ENCODE measurements at places on chromosomes 2 and 18.
A peak's percentile ranks its signal among the peaks of the same experiment; 100 is the strongest.

- no peak for DNase-seq
These were observed 107.4 kb upstream of the KCTD1 start for GRCh38 chr18:26655525-26656430.

GRCh38 chr18:9290156-9290555 lies 44.4 kb upstream of the TWSG1 start:
- DNase-seq: no peak

DNA sequence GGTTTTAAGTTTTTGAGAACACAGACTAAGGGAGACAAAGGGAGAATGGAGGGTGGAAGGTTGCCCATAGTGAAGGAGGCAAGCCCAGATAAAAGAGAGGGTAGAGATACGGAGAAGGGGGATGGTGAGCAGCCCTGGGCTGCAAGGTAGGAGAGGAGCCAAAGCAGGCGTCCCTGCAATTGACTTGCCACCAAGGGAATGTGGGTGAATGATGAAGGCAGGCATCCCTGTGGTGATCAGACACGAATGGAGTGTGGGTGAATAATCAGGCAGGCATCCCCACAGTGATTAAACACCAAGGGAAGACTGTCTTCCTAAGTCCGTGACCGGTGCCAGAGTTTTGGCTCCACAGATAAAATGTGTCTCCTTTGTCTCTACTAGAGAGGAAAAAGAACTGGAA lies 16.5 kb upstream of the ALPK2 start:
- DNase-seq: no peak

DNA sequence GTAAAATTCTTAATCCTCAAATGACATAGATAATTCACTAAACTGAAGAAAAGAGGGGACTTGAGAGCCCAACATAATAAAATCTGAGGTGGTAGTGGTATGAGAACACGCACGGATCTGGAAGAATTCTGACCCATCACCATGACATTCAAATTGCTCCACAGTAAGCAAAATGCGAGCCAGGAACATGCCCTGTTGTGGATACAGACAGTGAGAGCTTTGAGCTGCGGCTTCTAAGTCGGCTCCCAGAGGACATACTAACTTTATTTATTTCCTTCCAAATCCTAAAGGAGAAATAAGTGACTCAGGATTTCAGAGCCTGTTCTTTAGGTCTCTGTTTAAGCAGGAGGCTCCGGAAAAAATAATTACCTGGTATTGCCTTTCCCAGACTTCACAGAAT lies 143.4 kb upstream of the SMAD7 start:
- DNase-seq: no peak

DNA sequence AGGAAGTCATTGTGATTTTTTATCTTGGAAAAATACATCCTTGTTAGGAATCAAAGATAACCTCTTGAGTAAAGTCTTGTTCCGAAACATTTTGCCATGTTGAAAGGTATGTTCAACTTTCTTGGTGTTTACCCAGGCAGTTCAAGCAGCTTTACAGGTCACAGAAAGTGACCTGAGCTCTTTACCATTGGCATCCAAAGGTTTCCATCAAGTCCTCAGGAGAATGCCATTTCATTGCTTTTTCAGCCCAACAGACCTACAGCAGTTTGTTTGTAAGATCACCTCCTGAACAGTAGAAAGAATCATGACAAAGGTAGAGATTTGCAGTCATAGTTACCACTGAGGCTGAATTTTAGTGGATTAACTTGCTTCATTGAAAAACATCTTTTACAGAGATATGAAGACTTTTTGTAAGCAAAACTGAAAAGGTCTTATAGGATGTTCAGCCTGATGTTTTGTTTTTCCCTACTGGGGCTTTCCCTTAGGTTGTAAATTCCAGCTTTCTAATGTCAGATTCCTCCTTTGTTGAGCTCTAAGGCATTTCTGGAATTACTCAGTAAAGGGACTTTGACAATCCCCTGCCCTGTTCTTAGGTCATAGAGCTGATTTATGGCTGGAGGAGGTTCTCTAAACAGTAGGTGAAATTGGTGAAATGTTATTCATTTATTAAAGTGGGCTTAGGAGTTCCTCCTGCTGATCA lies 236.8 kb upstream of the RBMS1 start:
- DNase-seq: no peak

- no peak for DNase-seq
These were observed 98.2 kb downstream of the PKP4 start for GRCh38 chr2:158554996-158555395.

- DNase-seq: no peak
These were observed 14.0 kb downstream of the REEP1 start for GRCh38 chr2:86323273-86324021.

- no peak for DNase-seq
These were observed 56.1 kb downstream of the FARP2 start for GRCh38 chr2:241412144-241412543.

- DNase-seq: no peak
These were observed 85.8 kb upstream of the SETBP1 start for GRCh38 chr18:44594799-44595467.

DNA sequence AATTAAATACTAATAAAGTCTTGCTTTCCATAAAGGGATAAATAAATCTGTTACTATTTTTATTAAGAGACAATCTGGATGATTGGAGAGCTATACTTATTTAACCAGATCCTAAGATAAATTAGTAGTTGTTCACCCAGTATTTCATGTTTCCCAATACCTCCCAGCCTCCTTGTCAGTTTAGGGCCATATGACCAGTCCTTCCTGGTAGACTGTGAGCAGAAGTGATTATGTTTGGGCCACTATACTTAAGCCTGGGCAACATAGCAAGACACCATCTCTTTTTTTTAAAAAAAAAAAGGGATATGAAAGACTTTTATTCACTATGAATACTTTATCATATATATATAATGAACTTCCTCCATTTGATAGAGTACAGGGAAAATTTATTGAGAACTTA lies 48.8 kb upstream of the PPM1B start:
- DNase-seq: no peak

DNA sequence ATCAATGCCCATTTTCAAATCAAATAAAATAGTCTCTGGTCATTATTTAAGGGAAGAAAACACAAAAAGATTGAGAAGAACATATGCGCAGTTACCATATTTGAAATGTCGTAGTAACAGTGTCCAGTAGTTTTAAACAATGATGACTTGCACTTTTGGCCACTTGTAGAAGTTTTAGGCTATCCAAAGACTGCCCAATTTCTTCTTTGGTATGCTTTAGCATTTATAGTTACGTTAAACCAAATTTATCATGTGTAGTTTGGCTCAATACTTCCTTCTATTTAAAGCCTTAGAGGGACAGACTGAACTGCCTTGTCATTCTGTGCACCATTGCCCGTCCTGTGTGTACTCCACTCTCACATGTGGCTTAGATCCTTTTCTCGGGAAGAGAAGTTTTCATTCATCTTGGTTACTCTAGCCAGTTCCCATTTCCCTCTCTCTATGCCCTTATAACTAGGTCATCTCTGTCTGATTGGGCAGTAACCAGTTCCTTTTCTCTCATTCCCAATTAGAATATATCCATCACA lies 84.8 kb upstream of the TTN start:
- no peak for DNase-seq

DNA sequence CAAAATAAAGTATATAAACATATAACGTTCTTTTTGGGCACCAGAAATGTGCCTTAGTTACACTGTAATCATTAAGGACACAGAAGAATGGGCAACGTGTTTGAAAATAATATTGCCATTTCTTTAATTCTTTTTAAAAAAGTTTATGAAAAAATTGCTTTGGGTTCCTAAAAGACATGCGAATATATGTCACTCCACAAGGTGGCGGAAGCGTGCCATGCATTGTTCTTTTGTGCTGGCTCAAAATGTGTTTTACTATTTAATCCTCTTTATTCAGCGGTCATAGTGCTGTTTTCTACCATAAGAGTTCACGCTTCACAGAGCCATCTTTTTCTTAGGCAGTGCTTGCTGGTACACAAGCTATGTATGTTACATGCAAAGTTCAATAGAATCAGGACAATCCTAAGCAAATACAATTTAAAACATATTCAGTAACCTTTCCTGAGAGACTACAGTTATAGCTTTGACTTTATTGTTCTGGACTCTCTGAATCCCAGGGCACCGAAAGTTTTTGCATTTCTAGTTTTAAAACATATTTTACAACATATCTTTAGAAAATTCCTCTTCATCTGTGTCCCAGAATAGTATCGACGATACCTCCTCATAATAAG lies 147.8 kb upstream of the ERBB4 start:
- DNase-seq: no peak

GRCh38 chr2:230160112-230160660 lies 59.6 kb downstream of the SP110 start:
- DNase-seq: peak; percentile 56

DNA sequence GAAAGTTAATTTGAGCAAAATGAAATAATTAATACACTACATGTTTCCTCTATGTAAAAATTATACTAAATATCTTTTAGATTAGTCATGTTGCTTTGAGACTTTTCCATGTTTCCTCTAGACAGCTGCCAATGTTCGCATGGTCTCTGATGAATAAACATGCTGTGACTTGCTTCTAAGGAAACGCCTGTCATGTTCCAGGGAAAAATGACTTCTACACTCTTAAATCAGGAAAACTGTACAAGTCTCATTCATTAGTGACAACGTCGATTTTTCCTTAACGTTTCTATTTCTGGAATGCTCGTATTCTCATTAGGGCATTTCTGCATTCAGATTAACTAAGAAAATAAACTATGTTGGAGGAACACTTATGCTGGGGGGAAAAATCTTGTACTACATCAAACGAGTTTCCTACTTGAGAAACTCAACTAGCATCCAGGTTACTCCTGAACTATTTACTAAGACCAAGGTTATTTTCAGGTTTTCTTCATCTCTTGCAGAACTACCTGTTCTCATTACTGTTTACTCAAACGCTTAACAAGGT lies 1.6 kb downstream of the COBLL1 start:
- peak; percentile 23 for DNase-seq

DNA sequence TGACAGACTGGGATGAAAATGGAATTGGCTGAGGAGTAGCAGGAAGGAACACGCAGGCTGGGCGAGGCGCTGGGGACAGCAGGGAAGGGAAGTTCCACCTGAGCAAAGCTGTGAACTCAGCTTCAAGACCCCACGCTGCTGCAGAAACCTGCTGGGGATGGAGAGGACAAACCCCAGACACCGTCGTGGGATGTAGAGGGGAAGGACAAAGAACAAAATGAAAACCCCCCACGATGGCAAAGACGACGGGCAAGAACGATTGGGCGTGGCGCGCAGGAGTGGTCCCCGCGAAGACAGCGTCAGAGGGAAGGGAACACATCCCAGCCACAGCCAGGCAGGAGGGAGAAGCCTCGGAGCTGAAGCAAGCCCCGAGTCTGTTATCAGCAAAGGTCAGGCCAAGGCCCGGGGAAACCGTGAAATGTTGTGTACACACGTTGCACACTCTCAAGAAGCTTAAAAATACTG lies 222.9 kb downstream of the NDUFA10 start:
- no peak for DNase-seq

DNA sequence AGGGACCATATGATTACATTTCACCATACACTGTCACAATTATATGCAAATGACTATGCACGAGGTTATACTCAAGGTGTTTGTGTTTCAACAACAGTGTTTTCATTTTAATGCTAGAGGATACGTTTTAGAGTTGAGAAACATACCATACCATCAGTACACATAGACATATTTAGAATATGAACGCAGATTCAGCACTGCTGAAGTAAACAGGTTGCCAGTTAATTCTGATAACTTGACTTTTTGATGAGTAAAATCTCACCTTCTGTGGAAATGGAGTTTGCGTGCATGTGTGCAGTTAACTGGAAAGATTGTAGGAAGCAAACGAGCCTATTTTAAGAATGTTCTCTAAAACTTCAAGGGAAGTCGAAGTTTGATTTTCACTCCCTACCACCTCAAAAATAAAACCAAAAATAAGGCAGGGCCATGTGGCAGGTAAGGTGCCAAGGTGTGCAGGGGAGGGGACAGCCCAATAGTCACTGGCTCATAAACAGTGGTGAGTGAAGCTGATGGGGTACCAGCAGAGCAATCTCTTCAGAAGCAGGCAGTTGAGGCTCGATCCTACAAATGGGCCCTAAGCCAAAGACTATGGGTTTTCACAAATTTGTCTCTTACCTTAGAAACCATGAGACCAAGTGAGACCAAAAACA lies 213.1 kb downstream of the IKZF2 start:
- DNase-seq: no peak

- no peak for DNase-seq
These were observed 43.2 kb downstream of the FOSL2 start for GRCh38 chr2:28435814-28436351.

- no peak for DNase-seq
These were observed 152.8 kb downstream of the FHOD3 start for GRCh38 chr18:36450264-36450663.

DNA sequence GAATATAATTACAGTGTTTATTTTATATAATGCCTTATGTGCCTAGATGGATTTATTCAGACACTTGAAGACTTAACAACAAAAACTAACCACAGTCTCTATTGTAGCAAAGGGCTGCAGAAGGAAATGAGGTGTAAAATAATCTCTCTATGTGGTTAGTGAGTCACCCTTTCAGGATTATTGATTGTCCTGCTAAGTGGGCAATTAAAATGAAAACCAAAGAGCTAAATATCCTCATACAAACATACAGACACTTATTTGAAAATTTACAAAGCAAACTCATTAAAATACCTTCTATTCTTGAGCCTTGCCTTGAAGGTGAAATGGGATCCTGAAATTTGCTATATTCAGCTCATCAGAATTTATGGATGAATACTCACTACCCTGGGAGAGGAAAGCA lies 27.7 kb upstream of the DCC start:
- no peak for DNase-seq

DNA sequence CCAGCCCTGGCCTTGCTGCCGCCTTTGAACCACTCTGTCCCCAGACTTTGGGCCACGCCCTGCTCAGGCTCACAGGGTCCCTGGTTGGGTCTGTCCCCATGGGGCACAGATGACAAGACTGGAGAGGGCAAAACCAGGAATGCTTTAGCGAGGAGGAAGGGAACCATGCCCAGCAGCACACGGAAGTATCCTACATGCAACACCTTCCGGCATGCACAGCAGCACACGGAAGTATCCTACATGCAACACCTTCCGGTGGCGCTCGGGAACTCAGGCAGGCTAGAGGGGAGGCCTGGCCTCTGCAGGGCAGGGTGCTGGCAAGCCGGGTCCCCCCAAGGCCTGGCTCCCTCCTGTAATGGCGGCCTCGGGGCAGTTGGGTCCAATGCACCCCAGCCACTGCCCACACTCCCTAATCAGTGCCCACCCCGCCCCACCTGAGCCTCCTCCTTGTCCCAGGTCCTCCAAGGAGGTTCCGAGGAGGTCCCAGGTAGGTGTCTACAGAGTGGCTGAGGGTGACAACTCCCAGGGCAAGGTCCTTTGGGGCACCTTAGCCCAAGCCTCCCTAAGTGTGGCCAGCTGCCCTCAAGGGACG lies 33.6 kb upstream of the SNED1 start:
- no peak for DNase-seq

- no peak for DNase-seq
These were observed 11.6 kb downstream of the TRAPPC8 start for GRCh38 chr18:31931163-31931885.

- no peak for DNase-seq
These were observed 67.5 kb upstream of the FOSL2 start for GRCh38 chr2:28325173-28325566.
